ENCODE measurements at places on chromosomes 6 and 20.

DNA sequence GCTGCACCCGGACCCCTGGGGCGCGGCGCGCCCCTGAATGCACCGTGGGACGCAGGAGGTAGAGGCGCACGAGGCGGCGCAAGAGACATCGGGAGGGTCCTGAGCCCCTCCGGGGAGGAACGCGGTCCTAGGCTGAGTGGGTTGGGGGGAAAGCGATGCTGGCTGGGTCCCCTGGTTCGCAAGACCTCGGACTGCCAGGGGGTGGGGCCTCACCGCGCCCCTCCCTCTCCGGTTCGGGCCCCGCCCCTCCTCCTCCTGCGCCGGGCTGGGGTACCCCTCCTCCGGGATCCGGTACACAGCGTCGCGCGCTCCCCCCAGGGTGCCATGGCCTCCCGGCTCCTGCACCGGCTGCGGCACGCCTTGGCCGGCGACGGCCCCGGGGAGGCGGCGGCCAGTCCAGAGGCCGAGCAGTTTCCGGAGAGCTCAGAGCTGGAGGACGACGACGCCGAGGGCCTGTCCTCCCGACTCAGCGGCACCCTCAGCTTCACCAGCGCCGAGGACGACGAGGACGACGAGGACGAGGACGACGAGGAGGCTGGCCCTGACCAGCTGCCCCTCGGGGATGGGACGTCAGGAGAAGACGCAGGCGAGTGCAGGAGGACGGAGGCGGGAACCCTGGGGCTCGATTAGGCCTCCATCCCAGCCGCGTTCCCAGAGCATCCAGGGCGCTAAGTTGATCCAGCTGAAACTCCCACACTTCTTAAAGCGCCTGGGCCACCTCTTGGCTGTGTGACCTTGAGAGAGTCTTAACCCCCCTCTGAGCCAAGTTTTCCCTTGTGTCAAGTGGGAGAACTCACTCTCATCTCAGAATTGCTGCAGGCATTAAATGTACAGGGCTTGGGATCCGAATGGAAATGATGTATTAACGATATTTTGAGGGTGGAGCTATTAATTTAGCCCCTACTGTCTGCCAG is 541 bp downstream of the SNX21 start:
- DNase-seq: no peak

DNA sequence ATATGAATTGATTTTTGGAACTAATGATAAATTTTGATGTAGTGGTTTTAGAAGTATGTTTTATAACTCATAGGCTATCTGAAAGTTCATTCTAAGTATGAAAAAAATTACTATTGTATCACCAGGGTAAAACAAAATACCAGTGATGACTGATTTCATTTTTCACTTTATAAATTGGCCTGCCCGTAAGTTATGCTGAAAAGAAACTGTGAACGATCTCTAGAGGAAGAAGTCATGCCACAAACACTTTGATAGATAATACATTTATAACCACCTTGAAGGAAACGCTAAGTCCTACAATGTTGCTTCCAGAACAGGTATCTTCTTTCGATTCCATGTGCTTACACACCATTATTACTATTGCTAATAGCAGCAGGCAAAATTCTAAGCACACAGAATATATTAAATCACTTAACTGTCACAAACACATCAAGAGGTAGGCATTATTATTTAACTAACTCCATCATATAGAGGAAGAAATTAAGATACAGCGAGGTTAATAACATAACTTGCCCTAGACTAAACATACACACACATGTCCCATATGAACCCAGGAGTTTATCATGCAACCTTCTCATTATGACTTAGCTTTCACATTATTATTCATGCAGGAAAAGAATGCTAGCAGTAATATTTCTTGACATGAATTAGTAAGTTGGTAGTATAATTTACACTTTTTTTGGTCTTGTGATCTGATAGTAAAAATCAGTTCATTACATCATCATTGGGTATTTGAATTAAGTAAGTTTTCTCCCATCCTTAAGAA is 44.7 kb downstream of the RGS17 start:
- DNase-seq: no peak

GRCh38 chr6:10320291-10320690 is 94.6 kb downstream of the TFAP2A start:
- DNase-seq: no peak

DNA sequence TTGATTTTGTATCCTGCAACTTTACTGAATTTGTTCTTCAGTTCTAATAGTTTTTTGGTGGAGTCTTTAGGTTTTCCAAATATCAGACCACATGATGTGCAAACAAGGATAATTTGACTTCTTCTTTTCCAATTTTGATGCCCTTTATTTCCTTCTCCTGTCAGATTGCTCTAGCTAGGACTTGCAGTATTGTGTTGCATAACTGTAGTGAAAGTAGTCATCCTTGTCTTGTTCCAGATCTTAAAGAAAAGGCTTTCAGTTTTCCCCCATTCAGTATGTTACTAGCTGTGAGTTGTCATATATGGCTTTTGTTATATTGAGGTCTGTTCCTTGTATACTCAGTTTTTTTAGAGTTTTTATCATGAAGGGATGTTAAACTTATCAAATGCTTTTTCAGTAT is 4.6 kb downstream of the MICB start:
- no peak for DNase-seq

DNA sequence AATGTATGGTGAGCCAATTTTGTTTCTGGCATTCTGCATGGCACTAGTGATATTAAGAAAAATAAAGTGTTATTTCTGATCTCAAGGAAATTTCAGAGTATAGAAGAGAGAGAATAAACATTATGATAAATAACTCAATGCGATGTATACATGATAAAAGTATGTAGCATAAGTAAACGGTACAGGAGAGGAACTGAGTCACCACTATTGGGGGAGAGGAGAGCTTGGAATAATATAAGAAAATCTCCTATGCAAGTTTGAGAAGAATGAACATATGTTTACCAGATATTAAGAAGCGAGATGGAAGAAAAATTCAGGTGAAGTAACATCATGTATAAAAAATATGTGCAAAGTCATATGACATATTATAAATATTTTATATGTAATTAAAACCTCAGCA is 1230.3 kb upstream of the CITED2 start:
- DNase-seq: no peak

DNA sequence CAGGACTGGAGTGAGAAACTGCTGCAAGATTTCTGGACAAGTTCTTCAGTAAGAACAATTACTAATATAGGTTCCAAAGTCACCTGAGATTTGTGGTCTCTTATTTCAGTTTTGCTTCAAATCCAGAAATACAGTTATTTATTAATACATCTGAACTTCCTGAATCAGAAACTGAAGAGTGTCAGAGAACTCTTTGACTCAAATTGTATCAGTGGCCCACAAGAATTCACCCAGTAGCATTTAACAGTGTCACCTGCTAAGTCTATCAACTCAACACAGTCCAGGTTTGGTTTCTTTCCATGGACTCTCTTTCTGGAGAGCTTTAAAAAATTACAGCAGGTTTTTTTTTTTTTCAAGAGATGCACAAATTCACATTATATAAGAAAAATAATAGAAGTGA is 18.8 kb upstream of the NHSL1 start:
- DNase-seq: no peak

DNA sequence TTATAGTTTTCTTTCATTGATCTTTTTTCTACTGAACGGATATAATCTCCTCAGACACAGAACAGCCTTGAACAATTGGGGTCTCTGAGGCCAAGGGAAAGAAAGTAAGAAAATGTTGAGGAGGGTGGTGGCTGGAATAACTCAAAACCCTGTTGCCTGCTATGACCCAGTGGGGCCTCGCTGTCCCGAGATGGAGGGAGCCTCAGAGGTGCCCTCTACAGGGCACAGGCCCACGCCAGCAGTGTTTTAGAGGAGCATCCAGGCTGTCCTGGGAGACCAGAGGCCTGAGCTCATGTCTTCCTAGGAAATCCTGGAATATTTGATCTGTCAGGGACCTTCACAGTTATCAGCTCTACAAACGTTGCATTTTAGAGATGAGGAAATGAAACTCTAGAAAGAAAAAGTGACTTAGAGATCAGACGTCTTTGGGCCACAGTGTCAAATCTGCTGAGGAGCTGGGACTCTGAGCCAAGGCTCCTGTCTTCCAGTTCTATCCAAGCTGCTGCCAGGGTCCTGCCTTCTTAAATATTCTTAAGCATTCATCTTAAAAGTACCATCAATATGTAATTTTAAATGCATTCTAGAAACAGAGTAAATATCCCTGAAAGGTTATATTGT is 26.3 kb downstream of the ALDH5A1 start:
- DNase-seq: no peak

DNA sequence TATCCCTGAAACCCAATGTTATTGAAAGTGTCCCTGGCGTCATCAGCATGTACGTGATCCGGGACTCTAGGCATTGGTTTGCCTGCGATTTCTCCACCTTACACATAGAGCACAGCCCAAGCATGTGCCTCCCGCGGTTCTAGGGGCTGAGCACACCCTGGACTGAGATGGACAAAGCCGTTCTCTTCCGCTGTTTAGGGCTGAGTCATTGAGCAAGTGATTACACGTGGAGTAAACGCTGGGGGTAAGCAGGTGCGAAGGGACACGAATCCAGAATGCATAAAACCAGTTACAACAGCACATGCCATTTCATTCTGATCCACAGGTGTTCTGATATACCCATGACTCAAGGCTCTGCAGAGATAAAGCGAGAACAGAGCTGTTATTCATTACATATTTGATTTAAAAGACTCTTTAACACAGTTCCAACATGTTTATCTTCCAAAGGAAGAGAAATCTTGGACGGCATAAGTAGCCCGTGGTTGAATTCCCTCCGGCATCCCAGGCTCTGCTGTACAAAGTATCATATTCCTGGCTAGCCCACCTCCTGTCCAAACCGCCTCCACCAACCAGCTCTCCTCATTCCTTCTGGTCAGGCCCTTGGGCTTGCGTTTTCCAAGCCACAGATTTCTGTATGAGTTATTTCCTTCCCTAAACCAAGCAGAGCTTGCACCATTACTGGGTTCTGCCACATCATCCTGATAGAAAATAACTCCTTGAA is 36.1 kb upstream of the THBS2 start:
- DNase-seq: no peak

- no peak for DNase-seq
Observed at GRCh38 chr6:115753446-115753845, 307.2 kb downstream of the FRK start.

GRCh38 chr20:10059006-10059405 is 24.2 kb downstream of the ANKEF1 start:
- no peak for DNase-seq

- no peak for DNase-seq
Observed at GRCh38 chr6:75142721-75143120, 63.1 kb downstream of the COL12A1 start.

DNA sequence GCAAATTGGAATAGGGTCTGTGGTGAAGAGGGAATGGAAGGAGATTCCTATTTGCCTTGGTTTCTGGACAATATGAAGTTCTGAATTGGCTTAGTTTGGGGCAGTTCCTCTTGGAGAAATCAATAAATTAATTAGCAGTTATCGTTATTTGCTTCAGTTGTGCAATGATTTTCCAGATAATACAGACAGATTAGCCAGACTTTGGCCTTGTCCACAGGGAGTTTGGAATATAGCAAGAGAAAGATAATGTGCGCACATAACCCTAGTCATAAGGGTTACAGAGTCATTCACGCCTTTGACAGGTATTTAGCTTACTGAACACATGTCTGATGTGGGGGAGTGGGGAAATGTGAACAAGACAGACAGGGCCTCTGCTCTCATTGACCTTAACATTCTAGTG is 1.3 kb downstream of the ATRN start:
- no peak for DNase-seq

GRCh38 chr6:20969551-20969950 is 435.3 kb downstream of the CDKAL1 start:
- DNase-seq: no peak

DNA sequence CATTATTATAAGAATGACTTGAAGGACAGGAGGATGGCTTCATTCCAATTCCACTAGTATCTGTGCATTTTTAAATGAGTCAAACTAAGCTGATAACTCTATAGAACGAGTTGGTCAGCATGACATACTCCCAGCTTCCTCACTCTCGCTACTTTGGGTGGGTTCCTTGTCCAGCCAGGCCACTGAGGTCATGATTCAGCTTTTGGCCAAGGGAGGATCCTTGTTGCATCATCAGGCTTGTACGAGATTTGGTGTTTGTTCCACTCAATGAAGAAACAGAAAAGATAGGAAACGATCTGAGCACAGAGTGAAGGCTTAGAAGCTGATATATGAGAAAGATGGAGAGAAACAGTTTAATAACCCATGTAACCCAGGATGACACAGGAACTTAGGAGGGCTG is 19.8 kb downstream of the NEDD9 start:
- DNase-seq: no peak

DNA sequence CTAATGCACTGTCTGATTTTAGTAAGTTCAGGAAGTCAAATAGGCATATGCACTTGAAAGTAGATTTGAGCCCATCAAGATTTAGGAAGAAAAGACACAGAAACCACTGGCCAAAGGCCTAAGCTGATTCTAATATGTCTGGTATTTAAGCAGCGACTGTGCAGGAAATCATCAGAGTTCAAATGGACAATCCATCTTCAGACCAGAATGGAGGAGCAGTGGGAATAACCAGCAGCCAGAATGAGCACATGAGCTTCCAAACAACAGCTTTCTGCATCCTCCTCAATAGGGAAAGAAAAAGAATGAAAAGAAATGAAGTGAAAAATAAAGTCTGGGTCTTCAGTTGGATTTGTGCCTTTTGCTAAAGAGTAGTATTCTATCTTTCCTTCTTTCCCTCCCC is 50.6 kb downstream of the SOD2 start:
- DNase-seq: no peak

- DNase-seq: no peak
Observed at GRCh38 chr6:167652701-167653095, 174.0 kb upstream of the AFDN start.

DNA sequence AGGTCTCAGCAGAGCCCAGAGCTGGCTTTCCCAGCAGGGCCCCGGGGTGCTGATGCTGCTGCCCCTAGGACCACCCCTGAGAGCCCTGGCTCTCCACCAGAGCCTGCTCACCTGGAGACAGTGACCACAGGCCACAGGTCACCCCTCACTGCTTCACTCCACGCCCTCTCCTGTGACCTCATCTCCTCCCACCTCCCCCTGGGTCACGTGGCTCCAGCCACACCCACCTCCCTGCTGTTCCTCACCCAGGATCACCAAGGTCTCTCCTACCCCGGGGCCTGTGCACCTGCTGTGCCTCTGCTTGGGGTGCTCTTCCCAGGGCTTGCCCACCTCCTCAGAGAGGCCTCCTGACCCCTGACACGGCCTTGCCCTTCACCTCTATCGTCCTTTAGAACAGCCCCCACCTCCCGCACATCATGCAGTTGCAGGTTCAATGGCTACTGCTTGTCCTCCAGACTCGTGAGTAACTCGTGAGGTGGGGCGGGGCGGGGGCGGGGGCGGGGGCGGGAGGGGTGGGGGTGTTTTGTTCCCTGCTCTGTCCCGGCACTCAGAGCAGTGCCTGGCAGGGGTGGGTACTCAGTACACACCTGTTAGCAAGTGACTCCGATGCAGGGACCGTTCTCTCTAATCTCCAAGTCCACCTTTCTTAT is 468.0 kb downstream of the PREX1 start:
- DNase-seq: no peak

- no peak for DNase-seq
Observed at GRCh38 chr20:54027704-54028103, 42.7 kb downstream of the BCAS1 start.

- DNase-seq: no peak
Observed at GRCh38 chr6:53659458-53659857, 6.1 kb downstream of the KLHL31 start.

- no peak for DNase-seq
Observed at GRCh38 chr20:49850463-49851230, 38.0 kb downstream of the SLC9A8 start.

- no peak for DNase-seq
Observed at GRCh38 chr6:118685823-118686449, 34.5 kb upstream of the CEP85L start.
